ENCODE measurements at places on chromosomes 7 and 10.

GRCh38 chr10:22453948-22454591 lies 108.8 kb downstream of the SPAG6 start:
- DNase-seq: no peak

DNA sequence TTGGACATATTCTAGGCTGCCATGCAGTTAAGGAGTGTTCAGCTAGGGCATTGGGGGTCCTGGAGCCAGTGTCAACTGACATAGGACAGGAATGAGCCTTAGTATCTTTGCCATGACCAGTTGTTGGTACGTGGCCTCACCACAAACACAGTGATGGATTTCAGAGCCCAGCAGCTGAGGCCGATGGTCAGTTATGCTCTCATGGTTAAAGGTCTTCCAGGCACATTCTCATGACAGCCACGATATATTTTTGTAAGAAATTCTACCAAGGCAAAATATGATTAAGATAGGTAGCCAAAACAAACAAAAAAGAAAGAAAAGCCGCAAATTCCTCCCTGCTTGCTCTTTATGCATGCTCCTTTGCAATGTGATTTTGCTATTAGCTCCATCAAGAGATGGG lies 47.8 kb downstream of the CDHR3 start:
- no peak for DNase-seq

DNA sequence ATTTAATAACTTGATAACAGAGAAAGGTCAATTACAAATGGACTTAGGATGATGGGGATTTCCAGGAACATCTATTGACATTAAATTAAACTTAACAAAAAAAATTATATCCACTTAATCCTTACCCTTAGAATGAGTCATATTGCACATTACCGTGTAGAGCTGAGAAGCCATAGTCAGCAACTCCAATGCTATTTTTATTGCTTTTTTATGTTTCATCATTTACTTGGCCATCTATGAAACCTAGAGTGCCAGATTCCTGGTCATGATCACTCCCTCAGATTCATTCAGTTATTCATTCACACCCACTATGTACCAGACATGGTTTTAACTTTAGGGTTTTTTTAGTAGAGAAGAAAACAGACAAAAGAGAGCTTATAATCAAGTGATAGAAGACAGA lies 1180.4 kb downstream of the CNTNAP2 start:
- DNase-seq: peak; percentile 0

GRCh38 chr10:86931872-86932271 lies 25.5 kb downstream of the MMRN2 start:
- peak; percentile 91 for DNase-seq

- DNase-seq: no peak
Measured at GRCh38 chr10:78716043-78716660, 352.6 kb upstream of the ZMIZ1 start.

DNA sequence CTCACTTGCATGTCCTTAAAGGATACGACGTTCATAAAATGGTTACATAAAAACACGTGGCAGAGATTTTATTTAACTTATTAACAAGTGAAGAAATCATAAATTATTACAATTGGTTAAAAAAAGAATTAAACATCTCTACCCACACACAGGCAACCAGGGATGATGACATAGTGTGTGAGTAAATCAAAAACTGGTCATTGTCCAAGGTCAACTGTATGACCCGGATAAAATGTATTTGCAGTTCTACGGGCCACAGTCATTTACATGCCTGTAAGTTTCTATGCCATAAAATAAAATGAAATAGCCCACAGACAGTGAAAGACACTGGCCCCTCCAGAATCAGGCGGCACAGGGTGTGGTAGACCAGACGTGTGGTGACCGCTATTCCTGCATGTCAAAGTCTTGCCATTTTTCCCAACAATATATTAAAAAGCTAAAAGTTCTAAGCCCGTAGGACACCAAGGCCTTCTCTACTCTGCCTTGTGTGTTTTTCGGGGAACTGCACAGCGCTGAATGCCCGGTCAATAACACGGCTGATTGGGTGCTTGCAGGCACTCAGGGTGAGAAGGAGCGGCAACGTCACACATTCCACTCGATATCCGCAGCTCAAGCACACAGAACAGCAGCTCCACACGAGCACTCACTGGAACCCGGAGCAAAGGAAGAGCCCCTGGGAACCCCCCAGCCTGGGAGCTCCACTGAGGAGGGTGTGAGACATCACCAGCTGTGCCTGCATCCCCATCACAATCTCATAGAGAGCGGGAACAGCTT lies 143.3 kb upstream of the PPP2R2D start:
- no peak for DNase-seq

GRCh38 chr7:34184466-34184865 lies 279.1 kb downstream of the BMPER start:
- peak; percentile 38 for DNase-seq

GRCh38 chr7:20411372-20411771 lies 80.7 kb downstream of the ITGB8 start:
- no peak for DNase-seq

DNA sequence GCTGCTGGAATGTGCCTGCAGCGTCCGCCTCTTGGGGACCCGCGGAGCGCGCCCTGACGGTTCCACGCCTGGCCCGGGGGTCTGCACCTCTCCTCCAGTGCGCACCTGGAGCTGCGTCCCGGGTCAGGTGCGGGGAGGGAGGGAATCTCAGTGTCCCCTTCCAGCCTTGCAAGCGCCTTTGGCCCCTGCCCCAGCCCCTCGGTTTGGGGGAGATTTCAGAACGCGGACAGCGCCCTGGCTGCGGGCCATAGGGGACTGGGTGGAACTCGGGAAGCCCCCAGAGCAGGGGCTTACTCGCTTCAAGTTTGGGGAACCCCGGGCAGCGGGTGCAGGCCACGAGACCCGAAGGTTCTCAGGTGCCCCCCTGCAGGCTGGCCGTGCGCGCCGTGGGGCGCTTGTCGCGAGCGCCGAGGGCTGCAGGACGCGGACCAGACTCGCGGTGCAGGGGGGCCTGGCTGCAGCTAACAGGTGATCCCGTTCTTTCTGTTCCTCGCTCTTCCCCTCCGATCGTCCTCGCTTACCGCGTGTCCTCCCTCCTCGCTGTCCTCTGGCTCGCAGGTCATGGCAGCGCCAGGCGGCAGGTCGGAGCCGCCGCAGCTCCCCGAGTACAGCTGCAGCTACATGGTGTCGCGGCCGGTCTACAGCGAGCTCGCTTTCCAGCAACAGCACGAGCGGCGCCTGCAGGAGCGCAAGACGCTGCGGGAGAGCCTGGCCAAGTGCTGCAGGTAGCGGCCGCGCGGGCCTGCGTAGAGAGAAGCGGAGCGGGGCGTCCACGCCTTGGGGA lies 645 bp downstream of the SLC26A4 start:
- peak; percentile 41 for DNase-seq

- DNase-seq: no peak
Measured at GRCh38 chr10:30870896-30871295, 160.8 kb downstream of the ZNF438 start.

DNA sequence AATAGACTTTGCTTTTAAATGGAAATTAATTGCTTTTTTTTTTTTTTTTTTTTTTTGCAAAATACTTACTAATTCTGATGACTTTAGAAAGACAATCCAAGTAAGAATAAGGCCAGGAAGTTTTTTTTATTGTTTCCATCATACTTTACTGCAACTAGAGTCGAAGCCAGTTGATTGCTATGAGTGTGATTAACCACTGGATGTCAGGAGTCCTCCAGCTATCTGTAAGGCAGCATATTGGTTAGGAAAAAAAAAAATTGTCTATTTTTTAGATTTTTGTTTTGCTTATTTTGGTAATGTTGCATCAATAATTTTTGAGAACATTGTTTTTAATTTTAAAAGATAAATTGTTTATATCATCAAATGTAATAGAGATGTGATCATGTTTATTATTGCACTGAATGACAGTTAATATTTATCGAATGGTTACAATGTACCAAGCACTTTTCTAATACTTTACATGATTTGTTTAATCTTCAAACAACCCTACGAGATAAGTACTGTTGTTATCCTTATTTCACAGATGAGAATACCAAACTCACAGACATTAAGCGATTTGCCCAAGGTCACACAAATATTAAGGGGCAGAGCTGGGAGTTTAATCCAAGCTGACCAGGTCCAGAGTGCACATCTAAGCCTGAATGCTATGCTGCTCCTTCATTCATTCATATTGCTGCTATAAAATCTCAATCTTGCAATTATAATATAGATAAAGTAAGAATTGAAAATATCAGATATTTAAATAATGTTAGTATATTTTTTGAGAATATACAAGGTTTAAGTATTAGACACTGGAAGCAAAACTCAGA lies 19.9 kb upstream of the LMOD2 start:
- DNase-seq: peak; percentile 68

DNA sequence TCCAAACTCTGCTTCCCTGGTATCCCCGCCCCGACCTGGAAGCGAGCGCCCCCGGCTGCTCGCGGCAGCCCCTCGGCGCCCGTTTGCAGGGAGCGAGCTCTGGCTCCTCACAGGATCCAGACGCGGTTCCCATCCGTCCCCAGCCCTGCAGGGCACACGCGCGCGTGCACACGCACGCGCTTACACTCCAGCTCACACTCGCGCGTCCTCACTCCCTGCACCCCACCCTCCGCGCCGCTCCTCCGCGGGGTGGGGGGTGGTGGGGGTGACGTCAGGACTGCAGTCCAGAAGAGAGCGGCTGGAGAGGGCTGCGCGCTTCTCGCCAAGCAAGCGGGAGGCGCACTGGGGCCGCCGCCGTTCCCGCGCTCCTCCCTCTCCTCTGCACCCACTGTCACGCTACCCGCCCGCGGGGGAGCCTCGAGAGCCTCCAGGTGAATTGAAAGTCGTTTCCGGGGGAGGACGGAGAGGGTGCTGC lies 255.6 kb downstream of the OTUD1 start:
- DNase-seq: no peak

DNA sequence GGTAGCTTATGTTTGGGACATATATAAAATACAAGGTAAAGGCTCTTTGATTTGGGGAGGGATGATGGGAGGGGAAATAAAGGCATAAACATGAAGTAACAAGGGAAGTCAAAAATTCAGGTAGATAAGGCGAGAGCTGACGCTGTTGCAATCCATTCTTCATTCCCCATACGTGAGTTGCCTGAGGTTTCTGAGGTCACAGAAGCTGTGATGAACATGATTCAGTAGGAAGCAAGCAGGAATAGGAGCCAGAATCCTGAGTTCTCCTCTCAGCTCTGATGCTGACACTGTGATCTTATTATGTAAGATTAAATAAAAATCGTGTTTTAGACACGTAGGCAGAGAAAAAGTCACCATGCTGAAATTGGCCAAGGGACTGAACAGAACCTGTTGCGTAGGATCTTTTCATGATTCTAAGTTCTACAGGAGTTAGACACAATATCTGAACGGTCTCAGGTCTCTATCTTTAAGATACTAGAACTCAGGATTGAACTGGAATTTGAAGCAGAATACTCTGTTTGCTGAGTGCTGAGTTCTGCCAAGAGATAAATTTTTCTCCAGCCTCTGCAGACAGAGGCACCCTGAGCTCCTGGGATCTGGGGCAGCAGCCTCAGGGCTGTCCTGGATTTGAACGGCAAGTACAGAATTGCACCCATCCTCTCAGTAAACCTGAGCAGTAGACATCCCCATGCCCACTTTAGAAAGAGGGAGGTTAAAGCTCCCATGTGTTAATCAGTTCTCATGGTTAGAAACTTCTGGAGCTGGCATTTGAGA lies 21.0 kb downstream of the KLF6 start:
- DNase-seq: peak; percentile 85

DNA sequence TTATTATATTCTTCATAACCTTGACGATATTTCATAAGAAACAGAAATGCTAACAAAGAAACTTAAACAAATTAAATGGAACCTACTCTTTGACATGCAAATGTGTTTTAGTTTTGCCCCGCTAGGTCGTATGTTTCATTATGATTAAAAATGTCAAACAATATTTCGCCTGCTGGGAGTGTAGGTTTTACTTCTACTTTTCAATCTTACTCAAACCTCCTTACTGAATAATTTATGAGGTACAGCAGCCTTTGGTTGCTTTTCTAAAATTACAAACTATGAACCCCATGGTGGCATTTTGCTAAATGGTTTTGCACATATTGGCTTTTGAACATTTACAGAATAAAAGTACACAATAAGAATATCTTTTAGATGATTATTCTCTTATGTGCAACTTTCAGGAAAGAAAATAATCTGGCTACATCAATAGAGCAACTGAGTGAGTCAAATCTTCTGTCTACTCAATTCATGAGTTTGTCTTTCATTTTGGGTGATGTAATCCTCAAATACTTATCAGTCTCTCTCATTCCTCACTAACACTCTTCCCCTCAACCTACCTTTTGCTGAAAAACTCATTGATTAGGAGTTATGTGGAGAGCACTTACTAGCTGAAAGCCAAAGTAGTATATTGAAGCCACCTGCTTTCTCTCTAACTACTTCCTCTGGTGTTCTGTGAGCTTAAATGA lies 1226.4 kb downstream of the XPNPEP1 start:
- DNase-seq: no peak

GRCh38 chr7:116162992-116163391 lies 47.3 kb upstream of the TES start:
- DNase-seq: no peak

GRCh38 chr10:101043363-101043707 lies 12.3 kb downstream of the SFXN3 start:
- peak; percentile 15 for DNase-seq

DNA sequence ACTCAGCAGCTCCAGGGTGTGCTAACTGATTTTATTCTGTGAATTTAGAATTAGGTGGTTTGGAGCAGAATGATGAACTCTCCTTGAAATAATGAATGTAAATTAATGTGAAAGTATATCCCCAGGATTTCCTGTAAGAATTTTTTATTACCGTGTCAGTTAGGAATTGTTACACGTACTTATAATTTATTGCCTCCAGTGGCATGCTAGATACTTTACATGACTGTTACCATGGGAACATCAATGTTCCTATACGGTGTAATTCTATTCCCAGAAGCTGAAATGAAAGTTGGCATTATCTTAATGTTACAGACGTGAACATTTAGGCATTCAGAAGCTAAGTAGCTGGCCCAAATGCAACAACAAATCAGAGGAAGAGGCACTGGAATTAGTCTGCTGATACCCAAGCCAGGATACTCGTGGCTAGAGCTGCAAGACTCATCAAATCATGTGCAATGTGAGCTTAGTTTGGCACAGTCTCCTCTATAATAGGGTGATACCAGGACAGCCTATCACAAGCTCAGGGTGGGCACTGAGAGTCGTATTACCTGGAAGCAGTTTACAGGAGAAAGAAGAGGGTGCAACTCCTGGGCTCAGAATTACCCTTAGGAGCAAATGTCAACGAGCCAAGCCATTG lies 30.0 kb upstream of the PRKAR2B start:
- DNase-seq: peak; percentile 64

- DNase-seq: no peak
Measured at GRCh38 chr7:143811-144453, 48.4 kb upstream of the FAM20C start.

- DNase-seq: peak; percentile 54
Measured at GRCh38 chr10:69332278-69333010, 54.1 kb downstream of the HK1 start.

GRCh38 chr10:125113691-125114371 lies 46.5 kb downstream of the CTBP2 start:
- DNase-seq: peak; percentile 73

DNA sequence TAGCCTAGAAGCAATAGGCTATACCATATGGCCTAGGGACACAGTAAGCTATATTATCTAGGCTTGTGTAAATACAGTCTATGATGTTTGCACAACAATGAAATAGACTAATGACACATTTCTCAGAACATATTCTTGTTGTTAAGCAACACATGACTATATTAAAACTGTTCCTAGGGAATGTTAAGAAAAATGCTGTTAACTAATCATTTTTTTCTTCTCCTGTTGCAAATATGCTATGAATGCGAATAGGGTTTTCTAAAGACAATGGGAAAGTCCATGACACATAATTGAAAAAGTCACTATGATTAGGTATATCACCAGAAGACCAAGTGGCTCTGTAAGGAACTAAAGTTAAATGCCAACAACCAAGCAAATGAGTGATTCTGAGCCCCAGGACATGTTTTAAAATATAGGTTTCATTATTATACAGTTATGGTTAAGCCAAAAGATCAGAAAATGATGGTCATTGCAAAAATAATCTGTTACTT lies 454.0 kb upstream of the SORCS1 start:
- no peak for DNase-seq
